ENCODE measurements at places on chromosomes 7 and 10.
A peak's percentile ranks its signal among the peaks of the same experiment; 100 is the strongest.

DNA sequence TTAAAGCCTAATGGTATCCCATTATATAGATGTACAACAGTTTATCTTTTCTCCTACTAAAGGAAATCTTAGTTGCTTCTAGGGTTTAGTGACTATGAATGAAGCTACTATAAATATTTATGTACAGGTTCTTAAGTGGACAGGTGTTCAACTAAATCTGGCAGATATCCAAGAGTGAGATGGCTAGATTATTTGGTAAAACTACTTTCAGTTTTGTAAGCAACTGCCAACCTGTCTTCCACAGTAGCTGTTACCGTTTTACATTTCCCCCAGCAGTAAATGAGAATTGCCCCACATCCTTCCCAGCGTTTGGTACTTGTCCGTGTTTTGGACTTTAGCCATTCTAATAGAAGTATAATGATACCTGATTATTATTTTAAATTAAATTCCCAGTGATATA lies 144.9 kb upstream of the MAGI2 start:
- no peak for DNase-seq

DNA sequence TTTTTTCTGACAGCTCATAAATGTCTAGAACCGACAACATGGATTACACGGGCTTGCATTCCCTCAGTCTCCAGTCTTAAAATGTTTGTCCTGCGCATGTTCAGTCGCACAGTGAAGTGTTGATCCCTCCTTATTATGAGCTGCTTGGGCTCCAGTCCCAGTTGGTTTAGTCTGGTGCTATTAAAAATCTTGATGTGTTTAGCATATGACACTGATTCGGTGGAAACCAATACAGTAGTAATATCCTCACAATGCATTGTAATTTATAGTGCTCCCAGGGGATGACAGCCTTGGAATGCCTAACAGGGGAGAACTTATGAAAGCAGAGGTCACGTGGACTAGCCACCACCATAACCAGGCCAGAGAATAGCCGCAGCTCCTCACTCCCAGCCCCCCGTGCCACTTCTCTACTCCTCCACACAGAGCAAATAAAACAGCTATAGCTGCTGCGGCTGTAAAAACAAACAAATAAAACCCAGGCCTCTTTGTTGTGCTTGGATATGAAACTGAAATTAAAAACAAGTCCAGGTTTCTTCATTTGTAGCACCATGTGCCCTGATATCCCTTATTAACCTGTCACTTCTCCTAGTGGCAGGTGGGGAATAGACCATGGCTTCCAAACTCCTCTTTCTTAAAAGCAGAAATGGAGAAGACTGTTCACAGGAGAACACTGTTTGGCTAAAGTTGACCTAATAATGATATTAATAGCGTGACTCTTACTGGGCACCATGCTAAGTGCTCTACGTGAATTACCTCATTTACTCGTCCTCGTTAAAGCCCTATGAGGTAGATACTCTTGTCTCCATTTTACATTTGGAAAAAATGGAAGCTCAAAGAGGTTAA lies 7.7 kb downstream of the DPCD start:
- no peak for DNase-seq

GRCh38 chr10:118405928-118406327 lies 63.8 kb upstream of the FAM204A start:
- no peak for DNase-seq

DNA sequence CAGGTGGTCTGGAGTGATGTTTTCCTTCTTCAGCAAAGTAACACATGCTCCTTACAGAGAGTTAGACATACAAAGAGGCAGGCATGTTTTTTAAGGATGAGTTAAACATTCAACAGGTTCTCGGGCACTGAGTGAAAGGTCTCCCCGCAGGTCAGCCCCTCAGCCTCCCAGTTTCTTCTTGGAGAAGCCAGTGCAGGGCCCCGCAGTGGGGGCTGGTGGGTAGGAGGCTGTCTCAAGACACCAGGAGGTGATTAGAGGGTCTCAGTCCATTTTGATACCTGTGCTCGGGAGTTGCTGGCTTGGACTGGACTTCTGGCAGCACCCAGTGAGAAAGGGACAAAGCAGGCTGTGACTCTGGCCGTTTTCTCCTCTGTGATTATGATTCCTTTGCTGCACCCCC lies 78.6 kb upstream of the ZNF479 start:
- no peak for DNase-seq

DNA sequence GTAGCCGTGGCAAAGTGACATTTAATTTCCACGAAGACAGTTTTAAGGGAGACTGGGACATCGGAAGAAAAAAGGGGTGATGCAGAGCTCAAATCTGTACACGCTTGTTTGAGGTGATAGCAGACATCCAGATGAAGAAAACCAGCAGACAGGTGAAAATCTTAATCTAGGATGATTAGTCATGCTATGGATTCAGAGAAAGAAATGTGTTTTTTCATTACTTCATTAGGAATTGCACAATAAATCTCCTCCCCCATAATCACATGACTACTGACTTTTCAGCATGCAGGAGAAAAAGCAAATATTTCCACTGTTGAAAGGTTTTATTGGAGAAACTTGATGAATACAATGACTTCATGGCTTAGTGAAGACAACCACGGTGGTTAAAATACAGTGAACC lies 2.5 kb downstream of the NUDT5 start:
- no peak for DNase-seq

DNA sequence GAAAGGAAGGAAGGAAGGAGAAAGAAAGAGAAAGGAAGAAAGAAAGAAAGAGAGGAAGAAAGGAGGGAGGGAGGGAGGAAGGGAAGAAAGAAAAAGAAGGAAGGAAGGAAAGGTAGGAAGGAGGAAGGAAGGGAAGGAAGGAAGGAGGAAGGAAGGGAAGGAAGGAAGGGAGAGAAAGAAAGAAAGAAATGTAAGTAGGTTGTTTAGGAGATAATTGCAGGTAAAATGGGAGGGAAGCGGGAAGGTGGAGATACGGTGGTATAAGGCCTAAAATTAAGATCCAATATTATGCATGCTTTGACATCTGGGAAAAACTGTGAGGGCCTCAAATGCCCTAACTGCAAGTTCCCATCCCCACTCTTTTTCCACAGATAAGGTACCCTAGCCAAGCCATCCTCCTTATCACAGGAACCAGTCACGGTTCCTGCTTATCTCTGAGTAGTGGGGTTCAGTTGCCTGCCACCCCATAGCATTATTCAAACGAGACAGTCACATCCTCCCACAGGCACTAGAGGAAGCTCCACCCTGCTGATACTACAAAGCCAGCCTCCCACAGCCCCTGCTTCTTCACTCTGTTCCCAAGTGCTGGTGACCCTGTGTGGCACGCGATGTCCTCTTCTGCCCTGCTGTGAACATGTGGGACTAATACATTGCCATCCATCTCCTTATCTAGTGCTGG lies 28.7 kb downstream of the ST8SIA6 start:
- peak; percentile 15 for DNase-seq

DNA sequence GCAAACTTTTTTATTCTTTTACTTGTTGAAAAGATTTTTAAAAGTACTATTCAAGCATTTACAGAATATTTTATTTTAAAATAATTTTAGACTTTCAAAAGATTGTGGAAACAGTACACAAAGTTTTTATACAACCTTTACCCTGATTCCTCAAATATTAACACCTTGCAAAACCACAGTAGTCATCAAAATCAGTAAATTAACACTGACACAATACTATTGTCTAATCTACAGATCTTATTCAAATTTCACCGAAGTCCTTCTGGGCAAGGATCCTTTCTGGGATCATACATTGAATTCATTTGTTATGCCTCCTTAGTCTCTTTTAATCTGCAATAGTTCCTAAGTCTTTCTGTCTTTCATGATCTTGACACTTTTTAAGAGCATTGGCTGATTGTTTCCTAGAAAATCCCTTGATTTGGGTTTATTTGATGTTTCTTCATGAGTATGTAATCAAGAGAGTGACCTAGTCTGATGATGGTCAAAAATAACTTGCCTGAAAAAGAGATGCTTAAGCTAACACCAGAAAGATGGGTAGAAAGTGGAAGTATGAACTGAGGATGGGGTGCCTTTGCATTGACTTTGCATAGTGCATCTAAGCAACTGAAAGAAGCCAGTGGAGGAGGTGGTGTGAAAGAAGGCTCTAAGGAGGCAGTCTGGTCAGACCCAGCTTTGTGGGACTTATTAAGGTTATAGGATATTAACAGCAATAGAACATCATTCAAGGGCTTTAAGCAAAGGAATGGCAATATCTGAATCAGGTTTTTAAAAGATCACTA lies 9.7 kb downstream of the STAMBPL1 start:
- no peak for DNase-seq

DNA sequence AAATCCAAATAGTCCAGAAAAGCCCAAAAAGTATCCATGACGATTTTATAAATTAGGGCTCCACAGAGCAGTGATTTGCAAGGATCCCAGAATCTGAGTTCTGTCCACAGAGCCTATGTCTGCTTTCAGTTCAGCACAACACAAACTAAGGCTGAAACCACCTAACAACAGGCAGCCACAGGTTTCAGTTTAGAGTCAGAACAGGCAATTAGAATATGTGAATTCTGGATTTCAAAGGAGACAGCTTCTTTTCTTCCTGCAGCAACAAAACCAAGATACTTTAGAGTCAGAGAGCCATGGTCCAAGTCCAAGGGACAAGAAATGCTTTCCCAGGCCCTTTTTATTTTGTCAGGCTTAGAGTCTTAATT lies 23.6 kb downstream of the IFIT3 start:
- no peak for DNase-seq

GRCh38 chr7:100007887-100008286 lies 7.5 kb upstream of the ZKSCAN1 start:
- no peak for DNase-seq

- DNase-seq = peak; percentile 21
Observed at GRCh38 chr10:122267849-122268737, 3.0 kb upstream of the BTBD16 start.

- no peak for DNase-seq
Observed at GRCh38 chr10:1206601-1207000, 150.4 kb downstream of the WDR37 start.

DNA sequence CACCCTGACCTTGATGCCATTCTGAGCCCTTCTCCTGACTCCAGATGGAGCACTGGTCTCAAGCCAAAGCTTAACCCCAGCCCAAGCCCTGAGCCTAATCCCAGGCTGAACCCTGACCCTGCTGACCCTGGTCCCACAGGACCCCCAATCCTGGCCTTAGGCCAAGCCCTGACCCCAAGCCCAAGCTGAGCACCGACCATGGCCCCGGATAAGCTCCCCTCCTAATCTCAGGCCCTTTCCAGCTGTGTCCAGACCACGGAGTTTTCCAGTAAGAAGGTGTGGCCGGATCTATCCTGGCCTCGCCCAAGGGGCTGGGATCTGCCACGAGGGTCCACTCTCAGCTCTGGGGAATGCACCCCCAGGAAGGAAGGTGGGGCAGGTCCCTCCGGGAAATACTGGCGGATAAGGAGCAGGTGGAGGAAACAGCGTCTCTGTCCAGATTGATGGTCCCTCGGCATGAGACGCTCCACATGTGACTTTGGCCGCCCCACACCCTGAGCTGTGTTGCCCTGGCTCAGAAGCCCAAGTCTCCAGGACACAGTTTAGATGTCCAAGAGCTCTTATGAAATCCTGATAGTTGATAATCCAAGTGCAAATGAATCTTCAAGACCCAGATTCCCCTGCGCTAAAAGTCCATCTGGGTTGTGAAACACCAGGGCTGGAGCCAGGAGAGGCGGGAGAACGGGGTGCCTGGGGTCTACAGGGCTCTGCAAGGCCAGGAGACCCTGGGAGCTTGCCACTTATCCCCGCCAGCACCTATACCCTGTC lies 10.4 kb downstream of the ELN start:
- DNase-seq = no peak

GRCh38 chr7:47664650-47665195 lies 82.8 kb upstream of the TNS3 start:
- DNase-seq = no peak

DNA sequence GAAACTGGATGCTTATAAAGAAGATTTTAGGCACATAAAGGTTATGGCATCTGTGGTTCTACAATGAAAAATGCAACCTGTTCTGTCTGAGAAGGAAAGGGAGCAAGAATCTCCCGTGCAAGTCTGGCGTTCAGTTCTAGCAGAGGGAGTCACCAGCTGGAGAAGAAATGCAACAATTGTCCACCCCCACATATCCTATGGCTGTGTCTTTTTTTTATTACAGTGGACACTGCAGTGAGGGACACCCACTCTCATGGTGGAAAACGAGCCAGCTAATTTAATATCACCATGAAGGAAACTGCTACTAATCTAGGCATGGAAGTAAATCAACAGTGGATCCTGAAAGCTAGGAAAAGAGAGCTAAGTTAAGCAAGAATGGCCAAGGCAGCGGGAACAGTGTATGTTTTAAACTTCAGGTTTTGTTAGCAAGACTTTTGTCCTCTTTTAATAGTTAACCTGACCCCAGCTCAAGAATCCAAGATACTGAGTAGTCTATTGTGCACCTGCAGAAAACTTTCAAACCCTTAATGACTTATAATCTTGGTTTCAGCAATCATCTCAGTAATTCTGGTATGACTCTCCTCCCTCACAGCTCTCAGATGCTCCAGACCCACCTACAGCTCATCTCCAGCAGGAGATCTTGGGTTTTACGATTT lies 149.3 kb downstream of the FGFR2 start:
- no peak for DNase-seq

DNA sequence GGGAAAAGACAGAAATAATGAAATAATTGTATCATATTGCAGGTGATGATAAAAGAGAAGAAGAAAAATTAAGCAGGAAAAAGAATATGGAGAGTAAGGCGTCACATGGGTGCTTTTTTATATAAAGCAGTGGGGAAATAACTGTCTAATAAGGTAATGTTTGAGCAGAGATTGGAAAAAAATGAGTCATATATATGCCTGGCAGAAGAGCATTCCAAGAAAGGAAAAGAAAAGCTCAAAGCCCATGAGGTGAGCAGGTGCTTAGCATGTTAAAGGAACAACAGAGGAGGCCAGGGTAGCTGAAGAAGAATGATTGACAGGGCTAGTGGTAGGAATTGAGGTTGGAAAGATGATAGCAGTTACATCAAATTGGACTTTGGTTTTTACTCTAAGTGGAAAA lies 739.5 kb downstream of the SORCS1 start:
- DNase-seq = no peak

DNA sequence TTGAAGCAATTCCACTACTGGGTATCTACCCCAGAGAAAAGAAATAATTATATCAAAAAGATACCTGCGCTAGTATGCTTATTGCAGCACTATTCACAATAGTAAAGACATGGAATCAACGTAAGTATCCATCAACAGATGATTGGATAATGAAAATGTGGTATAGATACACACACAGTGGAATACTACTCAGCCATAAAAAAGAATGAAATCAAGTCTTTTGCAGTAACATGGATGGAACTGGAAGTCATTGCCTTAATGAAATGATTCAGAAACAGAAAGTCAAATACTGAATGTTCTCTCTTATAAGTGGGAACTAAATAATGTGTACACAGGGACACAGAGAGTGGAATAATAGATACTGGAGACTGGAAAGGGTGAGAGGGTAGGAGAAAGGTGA lies 7.4 kb upstream of the SLC35B4 start:
- DNase-seq = no peak

GRCh38 chr7:157433628-157434027 lies 96.8 kb downstream of the DNAJB6 start:
- DNase-seq = no peak

GRCh38 chr7:45657136-45657889 lies 83.1 kb downstream of the ADCY1 start:
- DNase-seq = no peak
